ENCODE measurements at places on chromosomes 4 and X.

GRCh38 chr4:929096-929765, 2.9 kb downstream of the GAK start:
- DNase-seq, result no peak

DNA sequence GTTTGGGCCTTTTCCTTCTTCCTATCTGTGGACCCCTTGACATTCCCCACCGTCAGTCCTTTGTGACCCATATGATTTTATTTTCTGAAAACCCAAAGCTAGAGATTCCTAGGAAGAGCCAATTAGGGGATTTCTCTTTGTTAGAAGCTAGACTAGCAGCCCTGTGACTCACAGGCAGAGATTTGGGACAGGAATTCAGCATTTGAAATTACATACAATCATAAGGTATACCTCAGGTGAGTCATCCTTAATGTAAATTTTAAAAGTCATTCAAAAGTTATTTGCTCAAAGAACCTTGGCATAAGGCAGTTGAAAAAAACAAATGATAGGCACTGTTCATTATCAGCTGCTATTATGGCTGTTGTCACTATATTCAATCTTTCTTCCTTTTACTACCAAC, 40.6 kb downstream of the USP26 start:
- DNase-seq, result no peak

GRCh38 chrX:48573690-48574269, 504 bp upstream of the RBM3 start:
- DNase-seq, result no peak

DNA sequence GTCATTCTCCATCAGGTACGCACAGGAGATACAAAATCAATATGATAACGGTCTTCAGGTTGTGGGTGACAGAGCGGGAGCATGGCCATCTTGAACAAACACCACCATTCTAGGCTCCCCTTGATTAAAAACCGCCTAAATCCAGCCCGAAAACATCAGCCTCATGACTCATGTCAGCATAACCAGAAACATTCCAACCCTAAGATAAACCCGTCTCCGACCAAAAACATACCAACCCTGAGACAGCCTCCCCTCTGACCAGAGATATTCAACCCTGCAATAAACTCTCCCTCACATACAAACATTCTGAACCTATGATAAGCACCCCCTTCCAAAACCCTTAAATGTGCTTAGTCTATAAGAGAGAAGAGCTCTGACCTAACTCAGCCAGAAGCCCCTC, 157.9 kb downstream of the DHRSX start:
- no peak for DNase-seq

DNA sequence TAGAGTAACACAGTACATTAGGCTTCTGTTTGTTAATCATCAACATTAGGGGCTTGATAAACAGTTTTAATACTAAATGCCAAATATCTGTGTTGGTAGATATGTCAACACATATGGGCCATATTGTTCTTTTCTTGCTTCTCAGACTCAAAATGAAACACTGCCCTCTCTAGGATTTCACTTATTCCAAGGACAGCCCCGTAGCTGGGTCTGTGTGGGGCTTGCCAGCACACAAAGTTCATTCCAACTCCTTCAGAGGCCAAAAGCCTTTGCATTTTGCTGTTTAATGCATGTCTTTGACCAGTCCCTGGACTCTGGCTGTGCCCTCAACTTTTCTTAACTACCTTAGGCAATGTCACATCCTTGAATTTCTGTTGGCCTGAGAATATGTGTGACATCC, 102.0 kb upstream of the ZNF827 start:
- no peak for DNase-seq

- no peak for DNase-seq
Measured at GRCh38 chr4:25865586-25865985, 2.8 kb upstream of the SEL1L3 start.

GRCh38 chr4:4864443-4864939, 5.0 kb downstream of the MSX1 start:
- DNase-seq, result no peak

DNA sequence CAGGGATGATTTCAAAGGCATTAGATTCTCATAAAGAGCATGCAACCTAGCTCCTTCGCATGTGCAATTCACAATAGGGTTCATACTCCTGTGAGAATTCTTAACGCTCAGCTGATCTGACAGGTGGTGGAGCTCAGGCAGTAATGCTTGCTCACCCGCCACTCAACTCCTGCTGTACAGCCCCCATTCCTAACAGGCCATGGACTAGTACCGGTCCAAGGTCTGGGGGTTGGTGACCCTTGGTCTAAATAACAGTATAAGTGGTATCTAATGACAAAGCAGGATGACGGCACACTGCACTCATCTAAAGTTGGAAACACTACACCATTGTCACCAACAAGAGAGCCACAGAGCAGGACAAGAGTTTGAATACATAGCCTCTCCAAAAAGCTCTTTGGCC, 28.5 kb downstream of the ADGRA3 start:
- peak; percentile 38 for DNase-seq

GRCh38 chrX:137071596-137071995, 37.8 kb upstream of the GPR101 start:
- no peak for DNase-seq

GRCh38 chr4:124234771-124235170, 477.8 kb downstream of the ANKRD50 start:
- peak; percentile 15 for DNase-seq

DNA sequence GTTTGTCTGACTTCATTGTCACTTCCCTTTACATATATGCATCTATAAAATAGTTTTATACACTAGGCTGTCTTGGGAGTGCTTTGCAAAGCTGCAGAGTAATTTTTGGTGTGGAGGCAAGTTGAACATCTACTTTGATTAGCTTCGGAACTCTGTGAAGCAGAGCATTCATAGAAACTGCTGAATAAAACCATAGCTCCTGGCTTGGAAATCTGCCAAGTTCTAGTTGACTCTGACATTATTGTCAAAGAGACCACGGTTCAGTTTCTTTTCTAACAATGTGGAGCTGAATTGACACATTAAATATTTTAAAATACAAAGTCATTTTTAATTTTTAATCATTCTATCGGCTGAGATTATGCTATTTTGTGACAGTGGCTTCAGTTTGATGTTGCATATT, 335.0 kb downstream of the BMPR1B start:
- peak; percentile 53 for DNase-seq

- no peak for DNase-seq
Measured at GRCh38 chr4:183328832-183329231, 6.6 kb upstream of the CLDN24 start.

GRCh38 chr4:176350671-176351070, 30.9 kb downstream of the SPCS3 start:
- no peak for DNase-seq

- no peak for DNase-seq
Measured at GRCh38 chrX:9786798-9787635, 788 bp downstream of the SHROOM2 start.

DNA sequence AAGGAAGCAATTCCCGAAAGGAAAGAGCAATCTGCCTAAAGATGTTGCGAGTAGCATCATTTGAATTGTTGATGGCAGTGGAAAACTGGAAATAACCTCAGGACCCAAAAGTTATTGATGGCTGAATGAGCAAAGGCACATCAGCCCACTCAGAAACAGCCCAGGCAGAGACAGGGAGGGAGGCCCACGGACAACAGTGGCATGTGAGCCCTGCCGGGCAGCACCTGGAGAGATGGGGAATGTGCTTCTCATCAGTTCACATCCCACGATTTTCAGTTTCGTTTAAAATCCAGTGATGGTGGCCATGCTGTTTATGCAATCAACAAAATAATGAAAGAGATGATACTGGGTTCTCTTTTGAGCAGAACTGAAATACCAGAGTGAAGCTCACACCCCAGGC, 80.0 kb downstream of the JAKMIP1 start:
- DNase-seq, result no peak

DNA sequence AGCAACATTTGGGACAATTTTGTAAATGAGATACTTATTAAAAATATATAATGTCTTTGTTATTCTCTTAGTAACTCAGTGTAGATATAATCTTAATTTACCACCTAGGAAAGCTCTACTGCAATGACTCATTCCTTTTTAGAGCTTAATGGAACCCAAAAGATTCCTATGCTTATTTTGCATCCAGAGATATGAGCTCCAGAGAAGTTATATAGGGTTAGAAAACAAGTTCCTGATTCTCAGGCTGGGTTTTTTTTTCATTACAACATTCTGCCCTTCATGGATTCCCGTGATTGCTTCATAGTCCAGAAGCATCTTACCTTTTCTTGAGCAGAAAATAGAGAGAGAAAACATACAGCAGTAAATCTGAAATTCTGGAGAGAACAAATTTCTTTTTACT, 57.9 kb upstream of the CXCL8 start:
- DNase-seq, result no peak

GRCh38 chr4:11050766-11051165, 366.2 kb upstream of the CLNK start:
- no peak for DNase-seq

DNA sequence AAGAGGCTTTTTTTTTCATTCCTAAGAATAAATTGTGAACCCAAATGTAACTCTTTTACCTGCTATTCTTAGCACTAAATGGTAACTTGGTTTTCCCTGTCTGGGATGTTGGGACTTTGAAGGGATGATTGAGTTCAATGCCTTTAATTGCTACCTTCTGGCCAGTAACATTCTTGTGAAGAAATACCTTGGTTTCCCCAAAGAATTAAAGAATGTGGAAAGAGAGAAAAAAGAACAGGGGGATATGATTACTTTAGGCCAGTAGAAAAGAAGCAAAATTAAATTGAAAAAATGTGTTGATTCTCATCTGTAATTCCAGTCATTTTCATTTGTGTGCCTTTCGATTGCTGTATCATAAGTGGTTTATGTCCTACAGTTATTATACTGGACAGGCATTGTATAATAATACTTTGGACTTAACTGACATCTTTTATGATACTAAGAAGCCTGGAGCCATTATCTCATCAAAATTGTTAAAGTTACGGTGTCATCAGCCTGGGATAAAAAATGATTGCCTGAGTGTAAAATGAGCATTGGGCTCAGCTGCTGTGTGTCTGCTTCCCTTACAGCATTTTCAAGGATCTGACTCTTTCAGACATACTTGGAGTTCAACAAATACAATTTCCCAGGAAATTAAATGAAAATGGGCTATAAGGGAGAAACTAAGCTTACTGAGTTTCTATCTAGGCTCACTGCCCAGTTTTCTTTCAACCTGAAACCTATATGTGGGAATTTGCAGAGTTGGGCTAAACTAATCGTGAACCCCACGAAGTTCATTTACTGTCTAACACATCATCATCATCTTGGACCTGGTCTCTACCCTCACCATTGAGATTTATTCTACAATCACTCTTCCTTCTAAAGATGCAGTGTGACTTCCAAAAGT, 146.3 kb downstream of the SHROOM3 start:
- no peak for DNase-seq

DNA sequence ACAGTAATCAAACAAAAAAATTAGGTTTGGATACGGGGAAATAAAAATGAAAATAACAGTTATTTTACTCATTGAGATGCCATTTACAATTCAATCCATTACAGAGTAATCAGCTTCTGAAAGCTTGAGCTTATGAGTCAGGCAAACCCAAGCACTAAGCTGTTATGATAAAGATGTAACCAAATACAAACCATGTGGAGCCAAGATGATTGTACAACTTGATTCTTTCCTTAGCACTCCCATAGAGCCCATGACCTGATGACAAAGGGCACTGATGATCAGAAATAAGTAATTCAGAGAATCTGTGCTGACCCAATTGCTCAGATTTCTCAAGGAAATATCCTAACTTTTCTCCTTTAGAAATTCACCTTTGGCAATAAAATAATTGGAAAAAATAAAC, 40.5 kb upstream of the PRKG2 start:
- DNase-seq, result no peak

GRCh38 chr4:18033111-18034085, 11.8 kb upstream of the LCORL start:
- DNase-seq, result no peak

DNA sequence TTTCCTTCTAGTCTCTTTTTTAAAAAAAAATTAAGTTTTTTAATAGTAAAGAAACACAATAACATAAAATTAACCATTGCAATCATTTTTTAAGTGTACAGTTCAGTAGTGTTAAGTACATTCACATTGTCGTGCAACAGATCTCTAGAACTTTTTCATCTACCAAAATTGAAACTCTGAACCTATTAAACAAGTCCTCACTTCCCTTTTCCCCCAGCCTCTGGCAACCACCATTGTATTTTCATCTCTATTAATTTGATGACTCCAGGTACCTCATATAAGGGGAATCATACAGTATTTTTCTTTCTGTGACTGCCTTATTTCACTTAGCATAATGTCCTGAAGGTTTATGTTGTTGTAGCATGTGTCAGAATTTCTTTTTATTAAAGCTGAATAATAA, 31.8 kb downstream of the MSL3 start:
- no peak for DNase-seq

DNA sequence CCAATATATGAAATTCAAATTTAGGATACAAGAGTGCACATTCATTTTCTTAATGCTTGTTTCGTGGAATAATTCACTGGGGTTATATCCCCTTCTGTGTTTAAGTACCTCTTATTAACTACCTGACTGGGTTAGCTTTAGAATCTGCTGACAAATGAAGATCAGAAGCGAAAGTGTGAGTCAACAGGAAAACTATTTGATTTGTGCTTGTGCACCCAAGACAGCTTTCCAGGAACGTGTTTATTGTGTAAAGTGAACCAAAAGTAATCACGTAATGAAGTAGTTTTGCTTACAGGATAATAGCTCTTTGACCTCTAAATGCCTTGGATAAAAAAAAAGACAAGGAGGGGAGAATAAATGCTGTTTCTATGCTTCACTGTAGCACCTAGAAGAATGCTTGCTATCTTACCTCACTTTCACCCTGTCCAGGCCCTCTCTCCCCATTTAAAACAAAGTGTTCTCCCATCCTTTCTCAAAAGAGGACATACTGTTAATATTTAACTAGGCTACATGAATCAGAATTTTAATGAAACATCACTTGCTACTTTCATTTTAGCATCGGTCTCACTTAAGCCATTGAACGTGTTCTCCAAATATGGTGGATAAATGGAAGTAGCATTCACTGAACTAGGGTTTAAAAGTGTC, 141.9 kb downstream of the THOC2 start:
- DNase-seq, result no peak

DNA sequence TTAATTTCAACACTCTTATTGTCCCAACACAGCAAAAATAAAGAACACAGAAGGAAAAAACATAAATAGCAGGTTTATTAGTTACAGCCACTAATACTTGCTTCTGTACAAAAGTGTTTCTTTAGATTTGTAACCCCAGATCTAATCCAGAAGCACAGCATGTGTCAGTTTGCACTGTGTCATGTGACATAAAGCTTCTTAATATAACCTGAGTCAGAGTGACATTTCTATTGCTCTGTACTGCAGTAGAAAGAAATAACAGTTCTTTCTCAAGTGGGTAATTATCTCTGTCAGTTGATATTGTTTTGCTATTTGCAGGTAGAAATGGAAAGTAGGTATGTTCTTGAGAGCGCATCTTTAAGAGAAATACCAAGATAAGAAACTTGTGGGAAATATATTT, 422.5 kb downstream of the ZIC3 start:
- no peak for DNase-seq

- DNase-seq, result no peak
Measured at GRCh38 chrX:55210931-55211677, 9.0 kb upstream of the PAGE5 start.

GRCh38 chr4:16122308-16122711, 38.5 kb upstream of the PROM1 start:
- no peak for DNase-seq

- peak; percentile 17 for DNase-seq
Measured at GRCh38 chrX:49001521-49002090, 458 bp downstream of the GRIPAP1 start.

- DNase-seq, result no peak
Measured at GRCh38 chrX:121010218-121010617, 24.7 kb upstream of the CT47A1 start.
